ENCODE measurements at places on chromosomes 6 and 20.

GRCh38 chr6:47151232-47151898 is 109.2 kb upstream of the ADGRF1 start:
- DNase-seq = no peak

GRCh38 chr6:156747715-156748114 is 29.5 kb upstream of the ARID1B start:
- no peak for DNase-seq

DNA sequence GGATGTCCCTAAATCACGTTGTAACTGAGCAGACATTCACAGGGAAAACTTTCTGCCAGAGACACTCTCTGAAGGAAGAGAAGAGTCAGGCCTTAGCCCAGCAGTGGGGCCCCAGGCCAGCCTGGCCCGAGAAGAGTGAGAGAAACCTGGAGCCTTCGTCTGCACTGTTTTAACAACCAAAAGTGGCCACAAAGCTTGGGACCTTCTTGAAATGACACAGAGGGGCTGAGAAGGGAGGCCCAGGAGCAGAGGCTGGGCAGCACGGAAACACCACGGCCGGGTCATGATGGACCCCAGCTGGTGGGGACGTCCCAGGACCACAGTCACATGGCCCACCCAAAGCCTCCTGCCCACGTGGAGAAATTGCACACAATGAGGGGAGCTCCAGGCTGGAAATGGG is 126.8 kb upstream of the THBS2 start:
- DNase-seq = no peak

DNA sequence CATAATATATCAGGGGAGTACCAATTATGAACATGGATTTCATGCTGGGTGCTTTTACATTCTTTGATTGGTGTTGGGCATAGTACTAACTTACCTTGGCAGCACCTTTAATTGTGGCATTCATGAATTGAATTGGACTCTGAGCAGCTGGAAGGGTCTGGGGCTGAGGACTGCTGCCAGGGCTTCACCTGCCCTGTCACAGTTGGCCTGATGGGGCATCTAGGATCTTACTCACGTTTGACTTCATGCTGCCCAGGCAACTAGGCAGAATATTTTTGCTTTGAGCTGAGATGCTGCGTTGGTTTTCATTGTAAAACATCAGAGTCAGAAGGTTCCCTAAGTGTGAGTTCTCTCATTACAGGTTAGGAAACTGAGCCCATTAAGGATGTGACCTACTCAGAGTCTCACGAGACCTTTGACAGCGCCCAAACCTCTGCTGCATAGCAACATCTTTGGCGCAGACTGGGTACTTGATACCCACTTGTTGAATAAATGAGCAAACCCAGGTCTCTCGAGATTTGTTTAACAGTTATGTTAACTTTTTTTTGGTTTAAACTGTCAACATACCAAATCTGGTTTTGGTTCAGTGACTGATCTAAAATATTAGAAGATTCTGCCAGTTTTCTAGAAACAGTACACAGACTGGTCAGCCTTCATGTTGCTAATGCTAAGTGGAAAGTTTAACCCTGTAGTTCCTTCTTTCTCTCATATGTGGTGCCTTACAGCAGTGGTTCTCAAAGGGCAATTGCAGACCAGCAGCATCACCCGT is 104.9 kb downstream of the TCP11 start:
- DNase-seq = peak; percentile 56

DNA sequence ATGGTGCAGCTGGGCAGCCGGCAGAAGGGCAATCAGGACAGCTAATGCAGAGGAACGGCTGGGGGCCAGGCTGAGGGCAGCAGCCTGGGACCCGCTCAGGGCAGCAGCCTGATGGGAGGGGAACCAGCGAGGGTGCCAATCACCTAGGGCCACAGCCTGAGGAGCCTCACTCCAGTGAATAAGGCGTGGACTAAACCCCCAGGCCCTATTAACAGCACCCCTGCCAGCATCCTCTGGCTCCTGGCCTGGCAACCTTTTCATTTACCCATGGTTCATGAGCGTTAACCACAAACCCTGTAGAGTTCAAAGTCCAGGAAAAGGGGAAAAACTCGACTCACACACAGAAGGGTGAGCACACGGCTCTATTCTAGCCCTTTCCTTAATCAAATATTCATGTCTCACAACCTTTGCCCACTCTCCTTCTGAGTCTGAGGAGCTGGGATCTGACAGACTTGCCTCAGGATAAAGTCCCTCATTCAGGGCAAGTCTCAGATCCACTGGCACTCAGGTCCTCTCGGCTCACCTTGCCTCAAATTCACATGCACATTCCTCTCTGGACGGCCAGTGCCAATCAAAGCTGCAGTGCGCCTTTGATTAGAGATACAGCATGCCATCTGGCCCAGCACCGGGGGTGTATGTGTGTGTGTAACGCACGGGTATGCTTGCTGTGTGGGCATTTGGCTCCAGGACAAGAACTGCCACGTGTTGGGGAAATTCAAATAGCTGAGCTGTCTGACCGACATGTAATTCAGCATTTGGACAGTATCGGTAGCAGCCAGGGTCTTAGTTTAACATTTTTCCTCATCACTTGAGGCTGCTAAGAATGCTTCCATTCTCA is 86.9 kb upstream of the TRAF3IP2 start:
- no peak for DNase-seq

GRCh38 chr20:2307136-2307535 is 11.3 kb downstream of the TGM3 start:
- DNase-seq = no peak

GRCh38 chr6:109075934-109076333 is 18.7 kb downstream of the SESN1 start:
- DNase-seq = no peak

DNA sequence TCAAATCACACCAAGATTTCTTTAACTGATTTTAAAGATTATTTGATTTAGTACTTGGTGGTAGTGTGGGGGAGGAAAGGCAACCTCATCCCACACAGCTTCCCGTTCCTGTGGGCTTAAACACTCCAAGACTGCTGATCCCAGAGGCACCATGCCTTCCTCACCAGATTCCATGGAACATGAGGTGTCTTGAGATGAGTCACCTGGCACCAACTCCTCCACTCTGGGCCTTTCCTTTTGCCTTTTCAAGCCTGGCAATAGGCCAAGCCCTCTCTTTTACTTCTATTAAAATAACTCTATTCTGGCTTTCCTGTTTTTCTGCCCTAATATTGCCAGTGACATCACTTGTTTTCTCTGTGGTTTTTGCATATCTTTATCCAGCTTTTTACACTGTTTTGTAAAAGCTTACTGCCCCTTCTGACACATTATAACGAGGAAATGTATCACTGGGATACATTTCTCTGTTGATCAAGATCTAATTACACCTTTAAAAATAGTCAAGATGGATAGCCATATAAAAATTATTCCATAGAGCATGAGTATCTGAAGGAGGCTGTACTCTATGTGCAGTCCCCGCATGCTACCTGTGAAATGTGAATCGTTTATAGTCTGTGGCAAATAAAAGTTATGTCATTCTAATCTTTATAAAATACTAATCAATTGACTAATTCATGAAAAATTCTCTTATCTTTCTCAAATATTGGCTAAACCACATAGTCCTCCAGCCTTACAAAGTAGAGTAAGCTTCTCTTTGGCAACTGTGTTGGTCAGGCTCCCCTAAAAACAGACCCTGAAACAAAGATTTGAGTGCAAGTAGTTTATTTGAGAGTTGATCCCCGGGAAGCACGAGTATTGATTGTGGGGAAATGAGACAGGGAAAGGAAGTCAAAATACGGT is 257.8 kb upstream of the KCNQ5 start:
- no peak for DNase-seq

DNA sequence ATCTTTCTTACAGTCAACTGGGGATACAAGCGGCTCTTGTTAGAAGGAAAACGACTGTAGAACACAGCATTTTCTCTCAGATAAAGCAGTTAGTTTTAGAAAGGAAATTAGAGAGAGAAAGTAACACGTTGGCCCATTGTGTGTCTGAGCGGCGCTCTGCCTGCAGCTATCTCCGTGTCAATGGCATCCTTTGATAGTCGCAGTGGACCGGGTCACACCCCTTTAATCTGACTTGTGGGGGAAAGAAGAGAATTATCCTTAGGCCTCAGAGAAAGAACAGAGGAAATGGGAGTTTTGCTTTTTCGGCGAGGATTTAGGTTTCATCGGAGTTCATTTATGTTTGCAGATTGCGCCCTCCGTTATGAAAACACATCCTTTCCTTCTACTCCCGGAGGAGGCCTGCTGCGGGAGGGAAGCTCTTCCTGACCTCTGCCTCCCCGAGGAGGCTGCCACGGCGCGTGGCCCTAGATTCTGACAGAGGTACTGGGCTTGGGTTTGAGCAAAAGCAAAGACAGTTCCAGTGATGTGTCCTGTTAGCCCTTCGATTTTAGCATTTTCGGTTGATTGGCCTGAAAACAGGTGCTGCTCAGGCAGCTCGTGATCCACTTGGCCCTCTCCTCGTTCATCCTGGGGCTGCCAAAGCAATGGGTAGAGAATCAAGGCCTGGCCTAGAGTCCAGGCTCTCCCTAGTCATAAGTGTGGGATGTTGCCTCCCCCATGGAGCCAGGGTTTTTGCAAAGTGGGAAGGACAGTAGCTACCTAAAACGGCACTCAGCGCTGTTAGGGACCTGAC is 74.9 kb downstream of the ZDHHC14 start:
- no peak for DNase-seq

- no peak for DNase-seq
These were observed 536.0 kb downstream of the BCKDHB start for GRCh38 chr6:80642452-80642851.

DNA sequence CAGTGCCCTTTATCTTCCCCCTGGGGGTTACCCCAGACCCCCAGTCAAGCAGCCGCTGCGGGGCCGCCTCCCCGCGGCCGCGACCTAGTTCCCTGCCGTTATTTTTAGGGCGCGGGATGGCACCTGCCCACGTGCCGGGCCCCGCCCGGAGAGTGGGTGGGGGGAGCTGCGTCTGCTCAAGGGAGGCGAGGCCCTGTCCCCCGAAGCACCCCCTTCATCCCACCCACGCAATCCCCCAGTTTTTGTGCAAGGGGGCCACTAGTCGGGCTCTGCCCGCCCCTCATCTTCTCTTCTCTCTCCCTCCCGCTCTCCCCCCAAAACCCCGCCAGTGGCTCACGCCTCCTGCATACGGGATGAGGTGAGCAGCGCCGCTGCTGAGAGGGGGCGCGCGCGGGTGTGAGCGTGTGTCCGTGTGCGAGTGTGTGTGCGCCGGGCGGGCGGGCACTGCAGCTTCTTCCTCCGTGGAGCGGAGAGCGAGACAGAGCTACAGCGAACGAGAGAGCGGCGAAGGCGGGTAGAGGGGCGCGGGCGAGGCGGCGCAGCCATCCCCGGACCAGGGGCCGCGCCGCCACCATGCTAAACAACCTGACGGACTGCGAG is at the start of gene SLC12A5:
Gene SLC12A5, plus strand, starts transcription at position 444 of the 600 bp plus-strand sequence. Its CDS starts 130 bp downstream, at position 574.
- no peak for DNase-seq

GRCh38 chr20:35523298-35523888 is 6.1 kb downstream of the C20orf173 start:
- no peak for DNase-seq

GRCh38 chr20:41358717-41359116 is 7.9 kb downstream of the EMILIN3 start:
- DNase-seq = no peak

- DNase-seq = no peak
These were observed 465.2 kb downstream of the TFAP2B start for GRCh38 chr6:51283723-51284355.

GRCh38 chr6:111982681-111983080 is 71.2 kb upstream of the CCN6 start:
- DNase-seq = peak; percentile 32

- DNase-seq = no peak
These were observed 61.0 kb downstream of the ENPP1 start for GRCh38 chr6:131868836-131869235.

DNA sequence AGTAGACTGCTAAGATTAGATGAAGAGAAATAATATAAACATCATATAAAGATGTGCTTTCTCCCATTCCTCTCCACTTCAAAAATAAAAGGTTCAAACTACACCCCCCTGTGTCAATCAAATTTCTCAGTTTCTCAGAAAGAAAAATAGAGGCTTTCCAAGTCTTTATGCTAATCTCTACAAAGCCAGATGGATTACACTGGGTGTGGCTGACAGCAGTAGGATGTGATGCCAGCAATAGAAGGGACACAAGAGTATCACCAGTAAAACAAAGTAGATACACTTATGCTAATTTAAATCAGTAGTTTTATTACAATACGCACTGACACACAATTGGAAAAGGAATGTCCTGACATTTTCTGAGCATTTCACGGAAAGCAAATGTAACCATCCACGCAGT is 353.4 kb downstream of the RNGTT start:
- DNase-seq = no peak

DNA sequence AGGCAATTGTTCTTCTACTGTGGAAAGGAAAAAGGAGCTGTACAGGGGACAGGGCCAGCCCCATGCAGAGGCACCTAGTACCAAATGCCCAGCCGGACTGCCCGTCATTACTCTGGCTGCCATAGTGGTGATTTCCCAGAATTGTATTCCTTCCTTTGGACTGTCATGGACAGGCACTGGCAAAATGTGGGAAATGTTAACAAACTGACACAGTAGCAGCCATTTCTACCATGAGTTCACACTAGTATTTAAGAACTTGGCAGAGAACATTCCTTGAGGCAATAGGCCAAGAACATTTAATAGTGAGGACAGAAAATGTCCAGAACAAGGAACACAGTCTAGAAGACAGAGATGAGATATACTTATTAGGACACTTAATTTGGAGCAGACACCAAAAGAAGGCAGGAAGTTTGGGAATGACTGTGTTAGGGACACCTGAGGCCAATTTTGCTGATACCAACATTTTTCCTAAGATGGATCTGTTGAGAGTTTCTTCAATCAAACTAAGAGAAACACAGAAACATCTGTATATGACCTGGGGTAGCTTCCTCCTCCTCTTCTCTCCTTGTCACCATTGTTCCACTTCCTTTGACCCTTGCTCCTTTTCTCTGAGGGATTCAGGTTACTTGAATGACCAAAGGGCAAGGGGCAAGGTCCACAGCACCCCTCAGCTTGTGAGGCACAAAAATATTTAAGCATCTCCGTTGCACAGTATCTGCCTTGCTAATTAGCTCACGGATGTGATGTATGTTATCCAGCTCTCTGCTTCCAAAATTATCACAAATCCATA is 14.9 kb downstream of the ADTRP start:
- DNase-seq = no peak

Measured in NCI-H345 (cell line).